ENCODE measurements at places on chromosomes 11 and 22.
A peak's percentile ranks its signal among the peaks of the same experiment; 100 is the strongest.

- no peak for DNase-seq
These were observed 8.7 kb downstream of the CSF2RB start for GRCh38 chr22:36922105-36922608.

GRCh38 chr11:79670882-79671281 is 230.1 kb upstream of the TENM4 start:
- no peak for DNase-seq

DNA sequence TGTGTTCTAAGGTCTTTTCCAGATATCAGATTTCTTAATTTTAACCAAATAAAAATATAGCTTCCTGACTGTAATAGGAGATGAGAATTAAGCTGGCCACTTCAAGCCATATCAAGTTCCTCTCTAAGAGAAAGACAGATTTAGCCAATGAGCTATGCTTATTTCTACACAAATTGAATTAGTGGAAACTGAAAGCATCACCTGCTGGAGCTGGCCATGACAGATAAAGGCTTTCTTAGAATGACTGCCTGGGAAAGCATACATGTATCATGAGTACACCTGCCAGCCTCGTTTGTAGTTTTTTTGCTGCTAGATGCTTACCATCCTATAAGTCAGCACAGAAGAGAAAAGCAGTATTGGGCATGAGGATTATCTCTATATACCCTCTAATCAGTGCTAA is 53.5 kb upstream of the DBX1 start:
- DNase-seq = no peak

DNA sequence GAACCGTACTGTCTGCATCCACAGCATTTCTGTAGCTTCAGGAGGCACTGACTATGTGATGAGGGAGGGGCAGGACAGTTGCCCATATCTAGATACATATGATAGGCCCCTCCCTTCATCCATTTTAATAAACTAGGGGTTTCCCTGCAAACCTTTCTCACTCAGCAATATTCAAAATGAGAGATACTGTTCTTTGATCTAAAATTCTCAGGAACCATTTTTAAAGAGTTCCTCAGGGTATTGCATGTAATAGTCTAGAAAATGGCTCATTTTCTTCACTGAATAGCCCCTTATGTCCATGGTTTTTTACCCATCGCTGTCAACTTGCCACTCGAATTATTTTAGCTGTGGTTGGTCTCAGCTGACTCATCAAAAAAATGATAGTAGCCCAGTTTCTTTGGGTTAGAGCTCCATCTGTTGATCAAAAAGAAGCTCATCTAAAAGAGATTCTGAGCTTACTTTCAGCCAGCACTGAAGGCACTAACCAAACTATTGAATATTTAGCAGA is 37.0 kb upstream of the DNAJB7 start:
- peak; percentile 9 for DNase-seq

DNA sequence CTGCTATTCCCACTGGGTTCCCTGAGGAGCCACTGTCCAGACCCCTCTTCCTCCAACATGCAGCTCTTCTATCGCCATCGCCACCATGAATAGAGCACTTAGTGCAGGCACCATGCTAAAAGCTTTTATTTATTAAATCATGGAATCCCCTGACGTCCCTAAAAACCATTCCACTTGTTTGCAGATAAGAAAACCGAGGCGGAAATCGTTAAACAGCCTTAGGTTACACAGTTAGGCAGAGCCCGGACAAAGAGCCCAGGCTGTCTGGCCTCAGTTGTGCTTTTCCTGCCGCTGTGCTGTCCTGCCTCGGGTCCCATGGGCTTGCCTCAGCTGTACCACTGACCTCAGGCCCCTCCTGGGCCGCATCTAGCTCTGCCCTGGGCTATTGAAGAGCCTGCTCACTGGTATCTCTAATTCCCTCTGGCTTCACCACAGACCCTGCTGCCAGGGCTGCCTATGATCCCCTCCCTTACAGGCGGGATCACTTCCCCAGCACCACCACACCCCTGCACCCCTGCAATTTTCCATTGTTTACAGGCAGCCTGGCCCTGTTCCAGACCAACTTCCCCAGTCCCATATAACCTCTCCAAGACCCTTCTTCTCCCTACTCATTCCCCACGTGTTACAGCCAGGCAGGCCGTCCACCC is 13.0 kb upstream of the TUB start:
- DNase-seq = no peak

DNA sequence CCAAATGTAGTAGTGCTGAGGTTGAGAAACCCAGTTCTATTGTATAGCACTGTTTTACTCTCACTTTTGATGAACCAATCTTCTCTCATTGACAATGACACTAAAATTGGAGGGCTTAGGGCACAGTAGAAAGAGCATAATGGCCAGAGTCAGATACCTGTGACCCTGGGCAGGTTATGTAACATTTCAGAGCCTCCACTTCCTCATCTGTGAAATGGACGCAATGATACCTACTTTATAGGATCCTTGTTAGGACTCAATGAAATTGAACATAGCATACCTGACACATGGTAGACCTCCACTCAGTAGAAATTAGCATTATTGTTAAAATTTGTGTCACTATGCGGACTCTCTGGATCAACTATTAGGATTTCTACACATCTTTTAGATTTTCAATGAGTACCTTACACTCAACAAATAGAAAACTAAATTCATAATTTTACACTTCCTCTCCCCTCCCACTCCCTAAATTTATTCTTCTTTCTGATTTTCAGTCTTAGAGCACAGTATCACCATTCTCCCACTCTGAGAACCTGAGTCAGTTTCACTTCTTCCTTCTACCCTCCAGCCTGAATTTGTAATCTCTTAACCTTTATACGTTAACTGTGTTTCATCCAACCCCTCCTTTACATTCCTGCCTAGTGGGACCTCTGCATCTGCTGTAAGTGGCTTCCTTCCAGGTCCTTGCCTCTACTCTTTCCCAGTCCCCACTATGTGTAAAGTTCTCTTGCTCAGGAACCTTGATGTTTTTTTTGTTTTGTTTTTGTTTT is 78.3 kb downstream of the MICAL2 start:
- no peak for DNase-seq

- DNase-seq = no peak
These were observed 140.3 kb downstream of the RBFOX2 start for GRCh38 chr22:35888181-35888870.

GRCh38 chr11:70916351-70916750 is 336.0 kb downstream of the SHANK2 start:
- DNase-seq = no peak

GRCh38 chr11:131767421-131767820 is 397.0 kb downstream of the NTM start:
- no peak for DNase-seq

Data from stimulated activated CD4-positive, alpha-beta T cell treated with anti-CD3 and anti-CD28 coated beads, Interleukin-2, amount 100 ng/mL, for 48 hours (primary cell).